ENCODE measurements at places on chromosomes 5 and 9.

DNA sequence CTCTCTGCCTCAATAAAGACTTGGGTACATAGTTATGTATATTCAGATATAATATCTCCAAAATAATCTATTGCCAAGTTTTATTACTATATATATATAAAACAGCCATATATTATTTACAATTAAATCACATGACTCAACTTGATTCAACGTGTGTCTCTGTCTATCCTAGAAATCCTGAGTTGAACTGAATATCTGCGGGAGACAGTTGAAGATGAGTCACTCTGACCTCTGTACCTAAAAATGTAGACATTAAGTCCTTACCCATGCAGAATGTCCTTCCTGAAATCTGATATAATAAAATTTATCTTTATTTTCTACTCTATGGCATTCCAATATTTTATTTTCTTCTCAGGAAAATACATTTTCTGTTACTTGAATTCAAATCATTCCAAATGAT lies 218.2 kb upstream of the PRDM9 start:
- DNase-seq: no peak

GRCh38 chr9:77673941-77674791 lies 26.0 kb upstream of the GNA14 start:
- DNase-seq: no peak

GRCh38 chr9:107131108-107131799 lies 151.8 kb upstream of the RAD23B start:
- no peak for DNase-seq

DNA sequence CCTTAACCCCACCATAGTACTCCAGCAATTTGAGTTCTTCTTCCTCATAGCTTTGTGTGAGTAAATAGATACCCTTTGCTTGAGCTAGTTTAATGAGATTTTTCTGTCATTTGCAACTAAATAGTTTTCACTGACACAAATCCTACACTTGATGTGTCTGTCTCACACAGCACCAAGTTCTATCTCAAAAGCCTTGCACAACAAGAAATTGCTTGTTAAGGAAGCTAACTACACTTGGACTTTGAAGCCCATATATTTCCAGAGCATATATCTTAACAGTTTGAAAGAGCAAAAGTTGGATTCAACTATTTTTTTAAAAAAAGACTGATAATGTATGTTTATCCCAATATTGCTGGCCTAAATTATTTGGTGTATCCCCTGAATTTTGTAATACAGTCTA lies 459.2 kb downstream of the ACTL7B start:
- DNase-seq: no peak

GRCh38 chr9:93100276-93100636 lies 4.2 kb downstream of the CARD19 start:
- DNase-seq: no peak

DNA sequence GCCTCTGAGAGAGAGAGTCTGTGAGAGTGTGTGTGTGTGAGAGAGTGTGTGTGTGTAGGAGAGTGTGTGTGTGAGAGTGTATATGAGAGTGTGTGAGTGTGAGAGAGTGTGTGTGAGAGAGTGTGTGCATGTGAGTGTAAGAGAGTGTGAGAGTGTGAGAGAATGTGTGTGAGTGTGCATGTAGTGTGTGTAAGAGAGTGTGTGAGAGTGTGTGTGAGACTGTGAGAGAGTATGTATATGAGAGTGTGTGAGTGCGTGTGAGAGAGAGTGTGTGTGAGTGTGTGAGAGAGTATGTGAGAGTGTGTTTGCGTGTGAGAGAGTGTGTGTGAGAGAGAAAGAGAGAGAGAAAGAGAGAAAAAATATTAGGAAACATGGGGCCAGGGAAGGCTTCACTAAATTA lies 588.3 kb upstream of the SGCD start:
- no peak for DNase-seq

- DNase-seq: no peak
Measured at GRCh38 chr9:36846621-36847020, 187.4 kb downstream of the PAX5 start.

DNA sequence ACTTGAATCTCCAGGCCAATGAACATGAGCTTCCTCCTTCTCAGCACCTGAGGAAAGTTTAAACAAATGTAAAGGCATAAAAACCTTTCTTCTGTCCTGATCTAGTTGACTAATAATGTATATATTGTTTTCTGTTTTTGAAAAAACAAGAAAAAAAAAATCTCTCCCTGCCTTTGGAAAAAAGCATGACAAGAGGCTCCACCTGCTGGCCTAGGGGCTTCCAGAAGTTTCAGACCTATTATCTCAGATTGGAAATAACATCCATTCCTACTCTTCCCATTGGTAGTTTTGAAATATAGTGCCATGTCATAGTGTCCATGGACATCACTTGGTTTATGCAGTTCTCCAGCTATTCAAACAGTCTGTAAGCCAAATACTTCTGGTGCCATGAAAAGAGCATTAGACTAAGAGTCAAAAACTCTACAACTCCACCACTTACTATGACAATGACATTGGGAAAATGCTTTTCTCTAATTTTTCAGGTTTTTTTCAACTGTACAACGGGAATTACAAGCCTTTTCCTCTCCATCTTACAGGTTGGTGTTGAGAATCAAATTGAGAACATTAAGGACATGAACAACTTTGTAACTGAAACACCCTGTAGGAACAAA lies 409.6 kb upstream of the MPDZ start:
- DNase-seq: no peak

DNA sequence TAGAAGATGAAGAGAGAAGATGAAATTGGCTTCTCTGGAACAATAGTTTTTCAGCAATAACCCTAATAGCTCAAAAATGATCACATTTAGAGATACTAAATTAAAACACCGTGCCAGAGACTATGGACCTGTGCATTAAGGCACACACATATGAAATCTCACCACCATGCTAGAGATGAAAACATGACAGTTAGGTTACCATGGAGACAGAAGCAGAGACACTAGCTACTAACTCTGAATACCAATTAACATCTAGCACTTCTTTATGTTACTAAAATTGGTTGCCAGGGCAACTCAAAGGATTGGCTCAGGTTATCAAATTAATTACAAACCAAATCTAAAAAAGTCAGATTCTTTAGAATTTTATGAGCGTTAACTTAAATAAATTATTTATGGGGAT lies 337.7 kb downstream of the PLK2 start:
- DNase-seq: no peak

GRCh38 chr9:19787672-19788071 lies 1.2 kb downstream of the SLC24A2 start:
- DNase-seq: peak; percentile 15

- no peak for DNase-seq
Measured at GRCh38 chr9:21943464-21943863, 50.7 kb downstream of the CDKN2A start.

- peak; percentile 89 for DNase-seq
Measured at GRCh38 chr9:99465231-99465907, 243.3 kb downstream of the SEC61B start.

DNA sequence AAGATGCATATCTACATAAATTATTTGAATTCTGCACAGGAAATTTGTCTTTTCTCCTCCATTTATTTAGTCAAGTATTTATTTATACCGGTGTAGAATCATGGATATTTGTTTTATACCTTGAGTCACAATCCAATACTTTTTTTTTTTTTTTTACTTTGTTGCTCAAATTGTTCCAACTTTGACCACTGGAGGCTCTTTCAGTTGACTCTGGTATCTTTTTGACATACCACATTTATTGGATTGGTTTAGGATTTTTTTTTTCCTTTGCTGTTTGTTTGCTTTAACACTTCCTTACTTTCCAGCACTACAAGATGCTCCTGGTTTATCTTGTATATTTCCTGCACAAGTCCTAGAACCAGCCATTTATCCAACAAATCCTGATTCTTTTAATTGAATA lies 543.1 kb upstream of the RIOK2 start:
- no peak for DNase-seq

- no peak for DNase-seq
Measured at GRCh38 chr5:73032635-73033034, 76.8 kb downstream of the FCHO2 start.

- DNase-seq: no peak
Measured at GRCh38 chr5:107154593-107154992, 516.1 kb downstream of the EFNA5 start.

- no peak for DNase-seq
Measured at GRCh38 chr9:20369391-20369790, 252.9 kb downstream of the MLLT3 start.

- DNase-seq: no peak
Measured at GRCh38 chr5:127055880-127056653, 17.2 kb downstream of the C5orf63 start.

GRCh38 chr5:122156724-122157325 lies 27.5 kb downstream of the ZNF474 start:
- DNase-seq: peak; percentile 18

DNA sequence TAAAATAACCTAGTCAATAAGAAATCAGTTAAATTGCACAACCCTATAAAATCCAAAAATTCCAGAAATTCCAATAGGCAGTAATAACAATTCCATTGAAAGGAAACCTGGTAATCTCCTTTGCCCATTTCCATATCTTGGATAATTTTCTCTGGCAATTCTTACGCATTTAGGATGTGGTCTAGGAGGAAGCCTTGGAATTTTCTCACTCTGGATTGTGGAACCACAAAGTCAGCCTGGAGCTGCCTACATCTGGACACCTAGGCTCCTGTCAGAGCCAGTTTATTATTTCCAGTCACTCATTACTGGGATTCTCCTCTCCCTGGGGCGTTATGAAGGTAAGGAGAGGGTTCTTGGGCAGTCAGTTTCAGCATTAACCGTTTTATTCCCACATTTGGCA lies 40.3 kb upstream of the GNE start:
- DNase-seq: no peak

GRCh38 chr9:111937301-111937700 lies 40.7 kb downstream of the UGCG start:
- no peak for DNase-seq

All from G401 (cell line).